Stimulated activated CD8-positive, alpha-beta memory T cell treated with anti-CD3 and anti-CD28 coated beads, Interleukin-15, amount 100 ng/mL, for 4 hours (primary cell): ENCODE measurements at places on chromosomes 11 and 22.

DNA sequence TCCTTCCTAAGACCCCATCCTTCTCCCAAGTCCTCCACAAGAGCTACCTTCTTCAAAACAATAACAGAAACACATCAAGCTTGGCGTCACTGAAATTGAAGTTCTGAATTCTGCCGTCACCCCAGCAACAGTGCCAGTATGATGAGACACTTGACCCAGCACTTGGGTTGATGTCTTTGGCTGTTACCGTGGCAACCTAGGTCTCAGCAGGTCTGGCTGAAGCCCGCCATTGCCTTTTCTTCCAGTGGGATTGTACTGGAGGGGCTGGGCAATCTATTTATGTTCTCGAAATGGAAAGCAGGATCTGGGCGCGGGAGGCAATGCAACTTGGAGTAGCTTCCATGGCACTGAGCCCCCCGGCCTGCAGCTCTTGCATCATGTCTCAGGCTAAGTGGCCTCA, 23.8 kb downstream of the NPTXR start:
- no peak for DNase-seq

DNA sequence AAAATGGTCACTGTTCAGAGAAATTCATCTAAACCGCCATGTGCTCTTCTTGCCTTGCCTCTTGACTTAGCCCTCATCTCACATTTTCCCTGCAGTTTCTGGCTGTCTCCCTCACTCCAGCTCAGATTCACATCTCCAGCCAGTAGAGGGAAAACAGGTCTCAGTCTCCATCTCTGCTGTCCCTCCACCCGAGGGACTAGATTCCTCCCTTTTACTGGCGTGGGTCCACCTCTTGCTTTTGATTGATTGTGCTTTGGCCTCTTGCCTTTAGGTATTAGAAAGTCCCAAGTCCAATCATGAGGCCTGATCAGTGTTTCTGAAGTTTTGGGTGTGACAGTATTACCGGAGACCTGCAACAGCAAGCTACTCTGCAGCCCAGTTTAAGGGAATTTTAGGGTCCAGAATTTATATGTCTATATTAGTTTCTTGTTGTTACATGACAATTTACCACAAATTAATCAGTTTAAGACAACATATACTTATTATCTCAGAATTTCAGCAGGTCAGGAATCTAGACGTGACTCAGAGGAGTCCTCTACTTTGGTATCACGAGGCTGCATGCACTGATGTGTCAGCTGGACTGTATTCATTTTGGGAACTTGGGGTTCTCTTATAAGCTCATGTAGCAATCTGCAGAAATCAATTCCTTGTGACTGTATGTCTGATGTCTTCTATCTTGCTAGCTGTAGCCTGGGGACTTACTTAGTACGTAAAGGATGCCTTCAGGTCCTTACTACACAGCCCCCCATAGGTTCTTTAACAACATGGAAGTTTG, 805.2 kb upstream of the CCDC90B start:
- DNase-seq: no peak

DNA sequence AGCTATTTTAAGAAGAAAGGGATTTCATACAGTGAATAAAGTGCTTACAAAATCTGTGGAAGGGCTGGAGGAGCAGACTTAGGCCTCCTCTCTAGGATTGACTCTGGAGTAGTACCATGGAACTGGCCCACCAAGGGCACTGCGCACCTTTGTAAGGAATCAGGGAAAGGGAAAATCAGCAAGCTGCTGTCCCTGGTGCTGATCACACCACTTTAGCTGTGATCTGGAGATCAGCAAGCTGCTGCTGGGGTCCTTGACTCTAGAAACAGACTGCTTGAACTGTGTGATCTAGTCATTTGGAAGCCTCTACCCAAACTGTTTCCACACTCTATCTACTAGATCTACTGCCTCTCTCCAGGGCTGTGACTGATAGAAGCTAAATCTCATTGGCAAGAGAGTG, 18.4 kb upstream of the TECTA start:
- no peak for DNase-seq

DNA sequence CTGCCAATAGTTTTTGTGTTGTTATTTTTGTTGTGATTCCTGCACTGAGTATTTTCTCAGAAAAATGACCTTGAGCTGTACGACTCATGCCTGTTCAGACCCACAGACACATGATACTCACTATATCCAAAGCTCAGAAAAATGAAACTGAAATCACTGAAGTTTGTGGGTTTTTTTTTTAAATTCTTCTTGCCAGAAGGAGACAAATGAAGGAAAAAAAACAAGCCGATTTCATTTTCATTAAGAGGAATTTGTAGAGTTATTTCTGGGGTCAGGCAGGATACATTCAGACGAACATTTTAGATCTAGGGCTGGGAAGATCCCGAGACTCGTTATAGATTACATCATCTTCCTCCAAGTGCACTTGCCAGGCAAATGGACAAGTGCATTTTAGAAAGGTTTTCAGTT, 60.4 kb downstream of the BMAL1 start:
- no peak for DNase-seq

DNA sequence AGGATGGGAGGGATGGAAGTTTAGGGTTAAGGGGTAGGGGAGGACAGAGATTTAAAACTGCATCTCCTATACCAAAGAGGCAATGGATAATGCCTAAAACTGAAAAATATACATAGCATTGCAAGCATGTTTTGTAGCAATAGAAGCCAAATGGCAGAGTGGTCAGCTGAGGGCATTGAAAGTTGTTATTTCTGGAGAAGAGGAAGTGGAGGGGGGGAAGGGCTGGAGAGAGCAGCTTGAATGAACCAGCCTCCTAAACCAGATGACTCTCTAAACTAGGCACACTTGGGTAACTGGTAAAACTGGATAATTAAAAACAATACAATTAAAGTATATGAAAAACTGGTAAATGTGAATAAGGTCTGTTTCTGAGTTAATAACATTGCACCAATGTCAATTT, 70.3 kb upstream of the TP53I11 start:
- DNase-seq: no peak

DNA sequence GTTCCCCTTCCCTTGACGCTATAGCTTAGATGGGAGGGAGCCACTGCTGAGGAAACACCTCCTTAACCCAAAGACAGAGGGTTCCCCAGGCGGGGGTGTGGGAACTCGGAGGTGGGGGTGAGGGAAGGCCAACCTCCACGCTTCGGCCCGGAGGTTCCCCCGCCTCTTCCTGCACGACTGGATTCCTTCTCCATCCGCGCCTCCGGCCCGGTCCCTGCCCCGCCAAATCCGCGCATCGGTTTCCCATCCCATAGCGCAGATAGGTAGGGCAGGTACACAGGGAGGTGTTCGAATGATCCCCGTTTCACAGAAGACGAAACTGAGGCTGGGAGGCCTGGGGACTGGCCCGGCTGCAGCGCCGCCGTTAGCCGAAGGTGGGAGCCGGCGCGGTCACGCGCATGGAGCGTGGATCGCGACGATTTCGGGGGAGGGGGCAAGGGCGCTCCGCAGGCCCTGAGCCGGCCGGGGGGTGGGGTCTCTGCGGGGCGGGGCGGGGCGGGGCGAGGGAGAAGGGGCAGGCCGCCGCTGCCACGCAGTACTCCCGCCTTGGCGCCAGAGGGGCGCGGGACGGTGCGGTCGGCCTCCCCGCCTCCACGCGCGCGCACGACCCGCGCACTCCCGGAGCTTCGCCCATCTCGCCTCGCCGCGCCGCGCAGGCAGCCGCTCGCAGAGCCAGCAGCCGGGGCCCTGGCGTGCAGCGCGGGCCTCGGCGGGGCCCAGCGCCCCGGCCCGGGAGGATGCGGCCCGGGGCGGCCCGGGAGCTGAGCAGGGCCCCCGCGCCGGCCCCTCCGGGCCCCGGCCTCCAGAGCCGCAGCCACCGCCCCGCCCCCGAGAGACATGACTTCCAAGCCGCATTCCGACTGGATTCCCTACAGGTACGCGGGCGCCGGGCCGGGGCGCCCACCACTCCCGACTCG, at the start of gene TUB:
Gene TUB, plus strand, starts transcription at position 538 of the 917 bp plus-strand sequence. Its CDS starts 300 bp downstream, at position 838.
- no peak for DNase-seq

GRCh38 chr11:134254433-134255183, 1.2 kb downstream of the ACAD8 start:
- DNase-seq: no peak

DNA sequence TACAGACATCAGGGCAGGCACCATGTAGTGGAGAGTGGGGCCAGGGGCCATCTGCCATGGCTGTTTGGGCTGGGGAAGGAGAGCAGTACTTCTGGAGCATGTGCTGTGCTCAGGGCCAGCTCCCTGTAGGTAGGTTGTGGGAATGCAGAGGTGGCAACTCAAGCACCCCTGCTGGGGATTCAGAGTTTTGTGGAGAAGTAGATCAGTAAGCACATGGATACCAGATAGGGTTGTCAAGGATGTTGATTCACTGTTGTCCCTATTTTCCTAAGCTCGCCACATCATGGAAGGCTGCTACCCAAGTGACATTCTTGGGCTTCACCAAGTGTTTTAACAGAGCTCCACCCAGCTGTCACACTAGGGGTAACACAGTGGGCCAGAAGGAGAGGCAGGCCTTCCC, 67.2 kb downstream of the BMAL1 start:
- no peak for DNase-seq

GRCh38 chr11:97289823-97290222, 900.0 kb downstream of the JRKL start:
- no peak for DNase-seq

- DNase-seq: no peak
Observed at GRCh38 chr22:46359362-46359761, 23.8 kb downstream of the TRMU start.

DNA sequence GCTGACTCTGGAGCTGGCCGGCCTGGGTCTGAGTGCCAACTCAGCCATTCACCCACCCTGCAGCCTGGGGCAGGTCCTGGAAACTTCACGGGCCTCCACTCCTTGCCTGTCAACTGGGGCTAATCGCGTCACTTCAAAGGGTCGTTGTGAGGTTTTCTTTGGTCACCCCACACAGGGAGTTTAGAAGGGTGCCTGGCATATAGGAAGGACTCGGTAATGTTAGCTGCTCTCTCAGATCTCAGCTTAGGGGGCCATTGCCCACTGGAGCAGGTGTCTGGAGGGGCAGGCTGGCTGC, 7.3 kb downstream of the INCENP start:
- no peak for DNase-seq

DNA sequence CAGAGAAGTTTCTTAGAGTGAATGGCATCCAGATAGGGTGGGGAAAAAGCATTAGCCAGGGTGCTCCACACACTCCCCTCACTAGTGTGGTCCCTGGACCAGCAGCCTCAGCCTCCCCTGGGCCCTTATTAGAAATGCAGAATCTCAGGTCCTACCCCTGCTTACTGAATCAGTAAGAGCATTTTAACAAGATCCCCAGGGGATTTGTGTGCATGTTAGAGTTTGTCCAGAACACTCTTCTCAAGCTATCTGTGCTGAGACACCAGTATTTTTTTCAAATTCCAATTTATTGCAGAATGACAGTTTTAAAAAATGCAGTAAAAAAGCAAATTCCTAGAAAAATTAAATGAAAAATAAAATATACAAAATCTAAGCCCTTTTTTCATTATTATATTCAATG, 123.1 kb downstream of the MIAT start:
- DNase-seq: no peak

- no peak for DNase-seq
Observed at GRCh38 chr11:40241524-40242051, 1217.9 kb downstream of the LRRC4C start.

DNA sequence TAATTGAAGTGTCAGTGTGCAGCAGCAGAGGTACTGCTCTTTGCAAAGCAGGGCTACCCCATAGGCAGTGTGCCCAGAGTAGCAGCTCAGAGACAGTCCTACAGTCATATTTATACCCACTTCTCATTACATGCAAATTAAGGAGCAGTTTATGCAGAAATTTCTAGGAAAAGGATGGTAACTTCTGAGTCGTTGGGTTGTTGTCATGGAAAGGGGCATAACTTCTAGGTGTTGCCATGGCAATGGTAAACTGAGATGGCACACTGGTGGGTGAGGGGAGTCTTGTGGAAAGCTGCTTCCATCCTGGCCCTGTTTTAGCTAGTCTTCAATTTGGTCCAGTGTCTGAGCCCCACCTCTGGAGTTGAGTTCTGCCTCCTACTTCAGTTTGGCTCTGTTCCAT, 77.4 kb downstream of the MN1 start:
- no peak for DNase-seq

DNA sequence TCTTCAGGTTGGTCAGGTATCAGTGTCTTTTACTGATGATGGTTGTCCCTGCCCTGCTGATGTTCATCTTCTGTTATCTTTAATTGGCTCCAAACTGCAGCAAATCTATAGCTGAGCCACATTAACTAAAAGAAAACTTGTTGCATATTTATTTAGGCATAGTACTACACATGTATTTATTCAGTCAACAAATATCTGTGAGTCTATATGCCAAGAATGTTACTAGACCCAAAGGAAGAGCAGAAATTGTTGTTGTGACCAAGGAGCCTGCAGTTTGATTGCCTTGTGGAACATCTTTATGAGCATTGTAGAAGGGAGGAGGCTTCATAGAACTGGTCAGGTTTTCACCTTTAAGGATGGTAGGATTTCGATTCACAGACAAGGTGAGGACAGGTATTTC, 10.1 kb downstream of the BMAL1 start:
- no peak for DNase-seq

GRCh38 chr22:30743257-30744020, 48.8 kb downstream of the OSBP2 start:
- no peak for DNase-seq

GRCh38 chr22:40679964-40680818, 907 bp downstream of the MCHR1 start:
- no peak for DNase-seq

DNA sequence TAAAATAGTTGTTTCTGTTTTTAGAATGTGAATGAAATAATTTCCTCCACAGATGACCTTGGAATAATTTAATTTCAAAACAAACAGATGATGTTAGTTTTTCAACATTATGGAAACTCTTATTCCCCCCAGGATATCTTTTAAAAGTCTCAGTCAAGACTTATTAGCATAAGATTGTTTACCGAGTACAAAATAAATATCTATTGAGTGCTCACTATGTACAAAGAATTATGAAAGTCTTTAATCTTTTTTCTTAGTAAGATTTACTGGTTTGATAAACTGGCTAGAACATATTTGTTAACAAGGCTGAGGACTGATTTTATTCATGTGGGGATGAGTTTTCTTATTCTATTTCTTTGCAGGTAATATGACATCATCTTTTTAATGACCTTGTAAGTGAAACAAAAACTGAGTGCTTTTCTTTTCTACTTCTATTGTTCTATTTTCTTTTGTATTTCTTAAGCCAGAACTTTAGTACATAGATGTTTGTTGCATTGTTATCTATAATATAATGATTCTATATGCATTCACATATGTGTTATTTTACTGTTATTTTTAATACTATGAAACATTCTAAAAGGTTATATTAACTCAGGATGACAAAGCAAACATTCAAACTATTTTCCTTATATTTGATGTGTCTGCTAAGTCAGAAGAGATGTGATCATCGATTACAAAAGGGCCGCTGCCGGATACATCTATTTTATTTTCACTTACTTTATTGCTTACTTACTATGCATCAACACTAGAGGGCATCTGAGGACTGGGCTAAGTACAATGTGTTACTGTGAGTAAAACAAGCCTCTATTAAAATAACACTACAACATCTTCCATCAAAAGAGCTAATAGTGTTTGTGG, 111.0 kb upstream of the ARHGAP42 start:
- no peak for DNase-seq
